Foreskin keratinocyte (primary cell): ENCODE measurements at places on chromosomes 3 and 15. TPM values are rescaled to one million over a fixed set of nuclear protein-coding genes. Genes with fewer than 3 reads are reported as not detected.

DNA sequence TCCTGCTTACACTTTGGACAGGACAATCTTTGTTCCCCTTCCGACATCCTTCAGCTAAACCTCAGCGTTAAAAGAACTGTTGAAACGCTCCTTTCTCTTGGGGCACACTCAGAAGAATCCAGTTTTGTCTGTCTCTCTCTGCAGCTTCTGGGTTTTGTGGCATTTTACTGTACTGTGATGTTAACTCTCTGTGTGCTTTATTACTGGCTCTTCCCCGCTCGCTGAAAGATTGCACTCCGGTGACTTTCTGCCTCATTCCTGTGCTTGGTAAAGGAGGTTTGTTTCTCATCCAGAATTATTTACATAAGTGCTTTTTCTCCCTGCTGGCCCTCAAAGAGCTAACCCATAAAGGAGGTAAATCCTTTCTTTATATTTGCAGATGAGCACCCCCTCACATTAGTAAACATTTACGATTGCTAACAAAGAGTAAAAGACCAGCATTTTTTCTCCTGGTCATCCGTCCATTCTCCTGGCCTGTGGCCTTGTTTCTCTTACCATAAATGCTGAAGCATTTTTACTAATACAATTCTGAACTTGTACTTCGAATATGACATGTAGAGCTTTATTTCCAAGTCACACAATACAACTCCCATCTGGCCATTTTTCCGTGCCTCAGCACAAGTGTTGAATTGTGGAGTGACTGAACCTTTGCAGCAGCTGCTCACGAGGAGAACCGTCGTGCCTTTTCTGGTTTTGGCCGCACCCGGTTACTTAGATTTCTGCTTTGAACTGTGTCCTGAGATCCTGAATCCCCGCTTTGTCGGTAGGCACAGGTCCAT is 69.3 kb upstream of the RPL35A start:
- DNase-seq, result no peak

GRCh38 chr15:45869034-45869668 is 234.3 kb downstream of the SQOR start:
- no peak for DNase-seq

DNA sequence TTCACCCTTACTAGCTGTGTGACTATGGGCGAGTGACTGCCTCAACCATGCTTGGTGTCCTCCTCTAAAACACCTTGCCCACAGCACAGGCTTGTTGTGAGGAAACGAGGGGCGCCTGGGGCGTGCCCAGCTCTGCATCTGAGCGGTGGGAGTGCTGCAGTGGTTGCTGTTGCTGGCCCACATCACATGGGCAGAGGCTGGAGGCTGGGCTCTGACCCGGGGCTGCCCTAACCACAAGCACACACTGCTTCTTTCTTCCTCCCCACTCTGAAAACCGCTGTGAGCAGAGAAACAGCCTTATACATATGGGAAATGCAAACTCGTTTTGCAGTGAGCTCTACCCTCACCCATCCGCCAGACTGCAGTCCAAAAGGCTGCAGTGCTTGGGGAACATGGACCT is 74.8 kb upstream of the RPL32 start:
- no peak for DNase-seq

CLDN11 gene
- polyA plus RNA-seq, result 4.0 and 19.8 TPM in 2 replicates

WDR5B gene
- 1.3 and 1.4 TPM in 2 replicates for polyA plus RNA-seq

- DNase-seq, result no peak
Observed at GRCh38 chr3:108394563-108394962, 98.2 kb downstream of the HHLA2 start.

- DNase-seq, result no peak
Observed at GRCh38 chr15:89150762-89151664, 62.8 kb downstream of the ABHD2 start.

GRCh38 chr15:44102675-44103254 is 92.3 kb downstream of the FRMD5 start:
- peak; percentile 82 for DNase-seq

DNA sequence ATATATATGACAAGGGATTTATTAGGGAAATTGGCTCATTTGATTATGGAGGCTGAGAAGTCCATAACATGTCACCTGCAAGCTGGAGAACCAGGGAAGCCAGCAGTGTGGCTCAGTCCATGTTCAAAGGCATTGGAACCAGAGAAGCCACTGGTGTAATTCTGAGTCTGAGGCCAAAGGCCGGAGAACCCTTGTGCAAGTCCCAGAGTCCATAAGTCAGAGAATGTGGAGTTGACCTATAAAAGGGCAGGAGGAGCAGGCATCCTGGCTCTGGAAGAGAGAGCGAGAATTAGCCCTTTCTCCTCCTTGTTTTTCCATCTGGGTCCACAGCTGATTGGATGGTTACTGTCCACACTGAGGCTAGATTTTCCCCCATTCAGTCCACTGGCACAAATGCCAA is 319.8 kb downstream of the IGSF11 start:
- DNase-seq, result no peak

- no peak for DNase-seq
Observed at GRCh38 chr15:29533647-29534046, 264.0 kb upstream of the NSMCE3 start.

PEAK1 gene
- 0.57 and 0.81 TPM in 2 replicates for polyA plus RNA-seq

GRCh38 chr15:101445562-101446517 is 43.7 kb downstream of the PCSK6 start:
- peak; percentile 65 for DNase-seq

DNA sequence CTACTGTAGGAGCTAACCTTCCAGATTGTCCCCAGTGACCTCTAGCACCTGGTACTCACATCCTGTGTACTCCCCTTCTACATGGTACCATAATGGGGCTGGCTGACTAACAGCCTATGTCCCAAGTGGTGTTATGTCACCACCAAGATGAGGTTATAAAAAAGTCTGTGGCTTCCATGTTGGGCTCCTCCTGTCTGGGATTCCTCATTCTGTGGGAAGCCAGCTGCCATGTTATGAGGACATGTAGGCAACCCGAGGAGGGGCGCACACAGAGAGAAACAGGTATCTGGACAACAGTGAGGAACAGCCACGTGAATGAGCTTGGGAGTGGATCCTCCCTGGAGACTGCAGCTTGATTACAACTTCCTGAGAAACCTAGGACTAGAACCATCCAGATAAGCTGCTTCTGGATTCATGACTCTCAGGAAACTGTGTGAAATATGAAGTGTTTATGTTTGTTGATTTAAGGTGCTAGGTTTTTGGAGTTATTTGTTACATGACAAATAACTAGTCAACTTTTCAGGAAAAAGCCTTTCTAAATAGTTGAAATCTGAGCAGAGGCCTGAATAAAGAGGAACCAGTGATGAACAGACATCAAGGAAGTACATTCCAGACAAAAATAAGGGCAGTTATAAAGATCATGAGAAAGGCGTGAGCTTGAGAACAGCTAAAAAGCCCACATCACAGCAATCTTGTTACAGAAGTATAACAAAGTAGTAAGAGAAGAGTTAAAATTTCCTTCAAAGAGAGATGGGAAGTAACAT is 21.7 kb downstream of the GOLIM4 start:
- no peak for DNase-seq

GRCh38 chr15:82040862-82041261 is 5.0 kb downstream of the MEX3B start:
- DNase-seq, result no peak

- no peak for DNase-seq
Observed at GRCh38 chr3:89571707-89572106, 464.3 kb downstream of the EPHA3 start.

DNA sequence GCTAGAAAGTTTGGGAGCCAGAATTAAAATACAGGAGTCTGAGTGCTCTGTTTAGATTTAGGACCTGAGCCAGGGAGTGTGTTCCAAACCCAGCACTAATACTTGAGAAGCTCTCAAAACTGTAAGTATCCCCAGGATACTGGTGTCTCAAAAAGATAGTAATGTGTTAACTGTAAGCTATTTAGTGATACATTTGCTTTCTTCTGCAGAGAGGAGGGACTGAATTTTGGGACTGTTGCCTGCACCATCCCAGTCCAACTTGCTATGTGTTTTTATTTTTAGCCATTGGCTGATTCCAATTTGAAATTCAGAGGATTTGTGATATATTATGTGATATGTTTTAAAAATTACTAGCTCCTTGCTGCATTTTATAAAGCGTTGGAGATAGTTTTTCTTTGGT is 31.5 kb downstream of the UBE2E1 start:
- no peak for DNase-seq

- DNase-seq, result no peak
Observed at GRCh38 chr15:29638781-29639180, 183.5 kb downstream of the TJP1 start.

MYZAP gene
- 1.7 and 2.0 TPM in 2 replicates for polyA plus RNA-seq

DNA sequence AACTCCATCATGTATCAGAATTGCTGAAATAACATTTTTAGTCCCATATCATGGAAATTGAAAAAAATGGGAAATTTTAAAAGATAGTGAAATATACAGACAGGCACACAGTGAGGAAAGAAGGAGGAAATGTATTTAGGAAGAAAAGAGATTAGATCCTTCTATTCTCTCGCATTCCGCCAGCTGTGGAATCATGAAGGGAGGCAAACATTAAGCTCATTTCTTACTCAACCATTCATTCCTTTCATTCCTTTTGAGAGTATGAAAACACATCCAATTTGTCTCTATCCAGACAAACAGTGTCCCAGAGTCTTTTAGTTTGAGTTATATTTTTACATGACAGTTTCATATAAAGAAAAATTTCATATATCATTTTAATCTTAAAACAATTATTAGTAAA is 52.5 kb upstream of the KCNMB2 start:
- DNase-seq, result no peak

- DNase-seq, result no peak
Observed at GRCh38 chr3:115635406-115635805, 12.1 kb downstream of the GAP43 start.

GRCh38 chr3:177521305-177521704 is 324.0 kb upstream of the TBL1XR1 start:
- DNase-seq, result peak; percentile 80

DNA sequence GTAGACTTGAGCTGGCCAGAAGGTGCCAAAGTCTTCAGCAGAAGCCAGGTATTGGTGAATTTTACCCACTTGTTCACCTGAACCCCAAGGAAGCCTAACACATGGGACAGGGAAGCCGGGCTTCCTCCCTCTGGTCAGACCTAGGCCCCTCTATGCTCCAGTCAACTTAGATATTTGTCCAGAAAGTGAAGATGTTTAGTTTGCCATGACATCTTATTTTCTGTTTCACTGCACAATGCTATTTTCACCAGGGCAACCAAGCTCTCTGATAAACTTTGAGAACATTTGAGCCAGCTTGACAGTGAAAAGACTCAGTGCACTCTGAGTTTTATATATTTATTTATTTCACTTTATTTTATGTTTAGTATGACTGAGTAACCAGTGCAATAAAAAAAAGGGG is 71.0 kb downstream of the SOX14 start:
- DNase-seq, result no peak

GRCh38 chr15:80942266-80942665 is 47.4 kb downstream of the MESD start:
- no peak for DNase-seq

- no peak for DNase-seq
Observed at GRCh38 chr3:48747706-48748105, 30.7 kb upstream of the IP6K2 start.

GRCh38 chr3:186035277-186035676 is 73.6 kb downstream of the ETV5 start:
- DNase-seq, result peak; percentile 32

DNA sequence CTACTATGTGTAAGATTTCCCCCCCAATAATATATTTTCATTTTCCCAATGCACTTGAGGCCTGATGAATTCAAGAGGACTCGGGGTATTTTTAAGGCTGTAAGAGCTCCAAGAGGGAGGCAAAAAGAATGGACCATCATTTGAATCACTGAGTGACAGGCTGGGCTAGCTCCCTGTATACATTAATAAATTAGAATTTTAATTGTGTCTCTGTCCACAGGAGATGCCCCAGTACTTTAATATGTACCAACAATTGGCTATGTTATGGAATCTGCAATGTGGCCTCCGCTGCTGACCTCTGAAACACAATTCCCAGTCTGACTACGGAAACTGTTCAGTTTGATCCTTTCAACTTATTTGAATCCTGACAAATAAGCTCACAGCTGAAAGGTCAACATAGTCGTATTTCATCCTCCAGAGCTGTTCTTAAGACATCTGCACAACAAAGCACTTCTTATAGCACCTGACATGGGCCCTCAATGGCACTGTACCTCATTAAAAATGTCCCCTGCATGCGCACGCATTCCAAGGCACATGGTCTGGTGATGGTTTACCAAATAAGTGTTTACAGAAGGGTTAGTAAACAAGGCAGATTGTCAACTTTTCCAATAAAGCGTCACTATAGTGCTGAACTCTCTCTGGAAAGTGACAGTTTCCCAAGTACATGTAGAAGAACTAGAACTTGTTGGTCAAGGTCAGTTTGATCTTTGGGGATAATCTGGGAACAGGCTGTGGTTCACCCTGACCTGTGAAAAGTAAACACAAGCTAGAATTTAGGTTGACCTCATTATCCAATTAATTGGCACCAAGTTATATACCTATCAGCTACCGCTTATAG is 472.9 kb downstream of the FOXP1 start:
- no peak for DNase-seq

GRCh38 chr15:94526071-94526689 is 294.8 kb downstream of the MCTP2 start:
- DNase-seq, result no peak

- no peak for DNase-seq
Observed at GRCh38 chr15:34243226-34243625, 18.4 kb downstream of the EMC4 start.
